Stimulated activated CD4-positive, alpha-beta T cell treated with anti-CD3 and anti-CD28 coated beads, Interleukin-12 subunit alpha, Interleukin-12 subunit beta, amount 100 ng/mL, for 4 hours (primary cell): ENCODE measurements at places on chromosomes 6 and 20.
A peak's percentile ranks its signal among the peaks of the same experiment; 100 is the strongest.

DNA sequence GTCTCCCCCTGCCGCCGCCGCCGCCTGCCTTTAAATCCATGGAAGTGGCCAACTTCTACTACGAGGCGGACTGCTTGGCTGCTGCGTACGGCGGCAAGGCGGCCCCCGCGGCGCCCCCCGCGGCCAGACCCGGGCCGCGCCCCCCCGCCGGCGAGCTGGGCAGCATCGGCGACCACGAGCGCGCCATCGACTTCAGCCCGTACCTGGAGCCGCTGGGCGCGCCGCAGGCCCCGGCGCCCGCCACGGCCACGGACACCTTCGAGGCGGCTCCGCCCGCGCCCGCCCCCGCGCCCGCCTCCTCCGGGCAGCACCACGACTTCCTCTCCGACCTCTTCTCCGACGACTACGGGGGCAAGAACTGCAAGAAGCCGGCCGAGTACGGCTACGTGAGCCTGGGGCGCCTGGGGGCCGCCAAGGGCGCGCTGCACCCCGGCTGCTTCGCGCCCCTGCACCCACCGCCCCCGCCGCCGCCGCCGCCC lies 474 bp downstream of the CEBPB start:
- DNase-seq = peak; percentile 60

DNA sequence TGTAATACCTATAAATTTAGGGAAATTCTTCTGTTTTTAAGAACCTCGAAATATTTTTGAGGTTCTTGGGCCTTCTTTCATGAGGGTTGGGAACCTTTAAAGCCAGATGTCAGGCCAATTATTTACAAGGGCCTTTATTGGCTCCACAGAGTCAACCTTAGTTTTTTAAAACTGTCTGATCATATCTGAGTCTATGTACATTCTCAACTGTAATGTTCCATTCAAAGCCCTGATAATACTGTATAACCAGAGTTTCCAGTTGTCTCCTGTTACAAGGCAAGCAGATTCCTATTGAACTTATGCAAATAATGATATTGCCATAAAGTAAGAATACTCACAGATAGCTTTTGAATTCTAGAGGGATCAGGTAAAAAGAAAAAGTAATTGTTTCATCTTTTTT lies 545.5 kb downstream of the EPM2A start:
- DNase-seq = no peak

- DNase-seq = no peak
Observed at GRCh38 chr6:149935668-149936067, 6.1 kb upstream of the ULBP2 start.

- no peak for DNase-seq
Observed at GRCh38 chr6:11358904-11359830, 126.7 kb upstream of the NEDD9 start.

GRCh38 chr6:109304284-109305015 lies 77.8 kb downstream of the CD164 start:
- DNase-seq = no peak

GRCh38 chr20:44717986-44718385 lies 2.8 kb downstream of the CCN5 start:
- DNase-seq = no peak

DNA sequence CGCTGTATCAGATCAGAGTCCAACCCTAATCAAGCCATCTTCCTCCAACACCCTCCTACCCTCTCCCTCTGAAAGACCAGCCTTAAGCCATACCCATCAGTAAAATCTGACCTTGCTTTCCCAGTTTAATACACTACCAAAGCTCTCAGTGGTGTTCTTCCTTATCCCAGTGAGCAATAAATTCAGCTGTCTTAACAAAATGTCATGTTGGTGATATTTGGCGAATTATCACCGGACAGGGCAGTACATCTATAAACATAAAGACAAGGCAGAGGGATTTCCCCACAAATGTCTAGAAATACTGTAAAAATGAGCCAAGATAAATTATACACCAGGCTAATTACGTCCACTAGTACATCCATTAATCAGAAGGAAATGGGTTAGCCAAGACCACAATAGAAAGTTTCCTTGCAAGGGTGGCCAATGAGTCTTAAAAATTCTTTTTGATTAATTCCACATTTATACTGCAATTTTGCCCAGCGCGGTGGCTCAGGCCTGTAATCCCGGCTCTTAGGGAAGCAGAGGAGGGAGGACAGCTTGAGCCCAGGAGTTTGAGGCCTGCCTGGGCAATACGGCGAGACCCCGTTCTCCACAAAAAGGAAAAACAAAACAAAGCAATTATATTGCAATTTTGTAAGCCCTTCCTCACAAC lies 905 bp downstream of the RARS2 start:
- DNase-seq = no peak

GRCh38 chr6:132785936-132786335 lies 12.5 kb downstream of the SLC18B1 start:
- no peak for DNase-seq

DNA sequence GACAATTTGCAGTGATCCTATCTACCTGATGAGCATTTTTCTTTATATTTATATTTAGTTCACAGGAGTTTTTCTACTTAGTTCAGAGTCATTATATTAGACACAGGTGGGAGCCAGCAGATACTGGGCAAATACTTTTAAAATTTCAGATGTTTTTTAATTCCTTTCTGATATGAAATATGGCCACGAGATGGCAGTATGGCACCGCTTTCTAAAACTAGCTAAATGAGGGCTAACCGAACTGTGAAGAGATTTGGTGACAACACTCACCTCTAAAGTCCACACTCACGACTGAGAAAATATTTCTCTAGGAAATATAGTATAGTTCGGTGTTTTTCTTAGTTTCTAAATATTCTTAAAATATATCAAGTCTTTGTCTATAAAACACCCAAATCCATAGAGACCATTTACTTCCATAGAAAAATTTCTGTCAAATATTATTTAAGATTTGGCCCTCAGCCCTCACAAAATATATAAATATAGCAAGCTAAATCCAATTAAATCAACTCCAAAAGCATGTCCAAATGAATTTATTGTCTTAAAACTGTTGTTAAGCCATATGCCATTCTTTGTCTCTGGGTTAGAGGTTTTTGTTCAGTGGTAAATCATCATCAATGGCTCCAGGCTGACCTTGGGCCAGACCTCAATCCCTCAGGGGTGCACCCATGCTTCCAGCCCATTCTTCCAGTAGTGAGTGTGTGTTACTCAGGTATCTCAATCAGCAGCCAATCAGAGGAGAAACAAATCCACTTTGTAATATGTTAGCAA lies 63.6 kb downstream of the HUS1B start:
- DNase-seq = peak; percentile 57

- no peak for DNase-seq
Observed at GRCh38 chr6:84371681-84372080, 144.2 kb upstream of the CEP162 start.

DNA sequence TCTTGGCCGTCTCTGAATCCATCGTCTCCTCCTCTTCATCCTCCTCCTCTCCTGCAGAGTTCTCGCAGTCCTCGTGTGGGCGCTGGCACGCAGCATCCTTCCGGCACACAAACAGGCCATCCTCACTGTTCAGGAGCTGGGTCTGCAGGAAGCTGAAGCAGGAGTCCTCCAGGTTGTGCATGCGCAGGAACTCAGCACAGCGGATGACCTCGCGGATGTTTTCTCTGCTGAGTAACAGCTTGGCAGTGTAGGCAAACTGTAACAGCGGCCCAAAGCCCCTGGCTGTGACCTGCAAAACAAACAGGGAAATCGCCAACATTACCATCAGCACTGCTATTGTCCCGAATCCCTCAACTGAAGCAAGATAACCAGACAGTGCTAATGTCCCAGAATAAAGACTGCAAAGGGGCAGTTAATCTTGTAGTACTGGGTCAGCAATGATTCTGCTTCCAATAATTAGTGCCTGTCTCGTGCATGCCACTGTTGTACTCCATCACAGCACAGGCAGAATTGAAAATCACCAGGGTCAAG lies 57.4 kb downstream of the GJA10 start:
- no peak for DNase-seq

DNA sequence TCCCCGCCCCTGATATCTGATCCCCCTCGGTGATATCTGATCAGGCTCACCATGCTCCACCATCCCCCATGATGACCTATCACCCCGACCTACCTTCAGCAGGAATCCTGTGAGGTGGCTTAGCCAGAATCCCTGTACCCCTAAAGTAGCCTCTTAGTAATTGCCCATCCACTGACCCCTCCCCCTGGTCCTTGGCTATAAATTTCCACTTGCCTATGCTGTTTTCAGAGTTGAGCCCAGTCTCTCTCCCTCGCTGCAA lies 177.5 kb upstream of the GGTLC1 start:
- DNase-seq = no peak

DNA sequence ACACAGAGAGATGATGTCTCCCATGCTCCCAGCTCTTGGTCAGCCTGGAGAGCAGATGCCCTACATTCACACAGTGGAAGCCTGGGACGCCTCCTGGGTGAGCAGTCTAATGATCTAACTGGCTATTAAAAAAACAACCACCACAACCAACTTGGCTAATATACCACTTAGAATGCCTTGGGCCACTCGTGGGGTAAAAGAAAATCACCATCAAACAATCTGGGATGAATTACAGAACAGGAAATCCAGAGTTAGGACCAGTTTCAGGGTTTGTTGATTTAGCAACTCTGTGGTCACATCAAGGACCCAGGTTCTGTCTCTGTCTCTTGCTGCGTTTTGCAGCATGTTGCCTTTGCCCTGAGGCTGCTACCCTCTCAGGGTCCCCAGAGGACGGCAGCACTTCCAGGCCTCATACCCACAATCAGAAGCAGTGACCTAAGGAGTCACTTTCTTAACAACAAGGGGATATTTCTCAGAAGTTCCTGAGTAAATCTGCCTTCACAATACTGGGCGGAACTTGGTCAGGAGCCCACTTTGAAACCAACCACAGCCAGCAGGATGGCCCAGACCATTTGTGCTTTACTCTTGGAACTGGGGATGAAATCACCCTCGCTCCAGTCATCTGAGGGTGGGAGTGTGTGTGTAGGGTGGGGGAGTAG lies 118.7 kb downstream of the CLIC5 start:
- DNase-seq = no peak

DNA sequence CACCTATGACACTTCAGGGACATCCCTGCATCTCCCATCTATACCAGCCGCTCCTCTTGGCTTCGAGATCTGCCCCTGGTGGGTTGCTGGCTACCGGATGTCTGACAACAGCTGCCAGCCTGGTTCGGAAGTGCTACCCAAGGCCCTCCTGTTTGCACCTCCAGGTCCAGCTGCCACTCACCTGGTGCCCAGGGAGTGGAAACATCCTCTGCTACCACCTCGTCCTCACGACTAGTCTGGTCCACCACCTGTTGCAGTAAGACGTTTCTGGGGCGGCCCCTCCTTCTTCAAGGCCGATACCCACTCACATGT lies 8.3 kb upstream of the PCMTD2 start:
- DNase-seq = no peak

GRCh38 chr20:32599783-32600340 lies 14.7 kb upstream of the NOL4L start:
- DNase-seq = no peak

DNA sequence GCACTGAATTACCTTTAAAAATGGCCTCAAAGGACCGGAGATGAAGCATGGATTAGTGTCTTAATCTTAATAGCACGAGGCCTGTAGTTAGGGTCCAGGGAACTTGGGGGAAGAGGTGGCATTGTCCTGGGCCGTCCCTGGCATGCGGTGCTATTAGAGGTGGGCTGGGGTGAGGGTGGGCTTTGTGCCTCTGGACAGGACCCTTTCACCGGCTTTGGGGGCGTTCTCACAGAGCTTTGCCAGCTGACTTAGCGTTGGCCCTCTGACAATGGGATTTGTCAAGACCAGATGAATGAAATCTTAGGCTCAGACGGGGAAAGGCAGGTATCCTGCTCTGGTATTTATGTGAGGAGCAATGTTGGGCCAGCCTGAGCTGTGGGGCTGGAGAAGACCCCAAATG lies 59.6 kb downstream of the ERMARD start:
- DNase-seq = no peak

GRCh38 chr6:24157886-24158285 lies 31.9 kb downstream of the NRSN1 start:
- DNase-seq = no peak

- DNase-seq = no peak
Observed at GRCh38 chr6:3867641-3868502, 18.7 kb downstream of the FAM50B start.

DNA sequence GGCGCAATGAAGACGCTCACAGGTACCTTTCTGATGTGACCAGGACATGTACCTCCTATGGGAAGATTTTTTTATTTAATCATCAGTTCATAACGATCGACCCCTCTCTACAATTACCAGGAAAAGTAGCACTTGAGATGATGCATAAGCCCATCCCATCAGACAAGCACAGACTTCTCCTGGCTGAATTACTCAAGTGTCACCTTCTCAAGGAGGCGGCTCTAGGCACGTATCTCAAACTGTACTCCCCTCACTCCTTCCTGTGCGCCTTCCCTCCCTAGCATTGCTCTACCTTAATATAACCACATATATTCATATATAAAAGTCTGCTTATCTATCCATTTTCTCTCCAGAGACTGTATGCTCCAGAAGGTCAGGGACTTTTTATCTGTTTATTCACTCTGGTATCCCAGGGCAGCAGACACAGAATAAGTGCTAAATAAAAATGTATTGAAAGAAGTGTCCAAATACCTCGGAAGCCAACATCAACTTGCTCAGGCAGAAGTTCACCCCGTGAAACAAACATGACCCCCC lies 71.5 kb downstream of the CNKSR3 start:
- DNase-seq = no peak

DNA sequence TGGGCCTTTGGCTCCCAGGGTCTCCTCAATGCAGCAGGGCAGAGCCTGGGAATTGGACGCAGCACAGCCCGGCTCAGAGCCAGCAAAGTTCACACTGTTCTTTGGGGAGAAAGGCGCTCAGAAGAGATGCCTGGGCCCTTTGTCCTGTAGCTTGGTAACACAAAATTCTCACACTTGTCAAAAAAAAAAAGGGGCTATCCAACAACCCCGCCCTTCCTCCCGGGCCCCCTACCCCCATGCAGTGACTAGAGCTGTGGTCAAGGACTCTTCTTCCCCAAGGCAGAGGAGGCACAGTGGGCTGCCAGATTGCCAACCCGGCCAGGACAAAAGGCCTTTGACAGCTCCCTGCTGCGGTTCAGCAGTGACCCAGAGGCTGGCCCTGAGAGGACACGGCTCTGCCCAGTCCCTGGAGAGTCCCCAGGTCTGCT lies 2.0 kb downstream of the NKAIN4 start:
- no peak for DNase-seq

DNA sequence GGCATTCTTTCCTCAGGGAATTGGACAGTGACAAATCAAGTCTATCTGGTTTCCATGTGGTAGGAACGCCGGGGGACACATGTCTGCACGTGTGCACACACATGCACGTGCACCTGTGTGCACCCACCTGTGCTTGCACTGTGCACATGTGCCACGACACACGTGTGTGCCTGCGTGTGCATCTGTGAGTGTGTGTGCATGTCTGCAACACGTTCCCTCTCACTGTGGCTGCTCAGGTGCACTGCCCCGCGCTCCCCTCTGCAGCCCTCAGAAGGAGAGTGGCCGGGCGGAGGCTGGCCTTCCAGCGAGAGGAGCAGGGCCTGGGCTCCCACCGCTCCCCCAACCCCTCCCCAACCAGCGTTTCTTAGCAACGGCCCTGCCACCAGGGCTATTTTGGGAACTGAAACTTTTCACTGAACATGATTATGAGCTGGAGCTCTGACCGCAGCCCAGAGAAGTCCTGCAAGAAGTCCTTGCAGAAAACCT lies 147.8 kb downstream of the PHACTR3 start:
- DNase-seq = no peak

GRCh38 chr6:11804135-11804534 lies 25.5 kb upstream of the ADTRP start:
- DNase-seq = no peak
